ENCODE measurements at places on chromosomes 7 and 10.

DNA sequence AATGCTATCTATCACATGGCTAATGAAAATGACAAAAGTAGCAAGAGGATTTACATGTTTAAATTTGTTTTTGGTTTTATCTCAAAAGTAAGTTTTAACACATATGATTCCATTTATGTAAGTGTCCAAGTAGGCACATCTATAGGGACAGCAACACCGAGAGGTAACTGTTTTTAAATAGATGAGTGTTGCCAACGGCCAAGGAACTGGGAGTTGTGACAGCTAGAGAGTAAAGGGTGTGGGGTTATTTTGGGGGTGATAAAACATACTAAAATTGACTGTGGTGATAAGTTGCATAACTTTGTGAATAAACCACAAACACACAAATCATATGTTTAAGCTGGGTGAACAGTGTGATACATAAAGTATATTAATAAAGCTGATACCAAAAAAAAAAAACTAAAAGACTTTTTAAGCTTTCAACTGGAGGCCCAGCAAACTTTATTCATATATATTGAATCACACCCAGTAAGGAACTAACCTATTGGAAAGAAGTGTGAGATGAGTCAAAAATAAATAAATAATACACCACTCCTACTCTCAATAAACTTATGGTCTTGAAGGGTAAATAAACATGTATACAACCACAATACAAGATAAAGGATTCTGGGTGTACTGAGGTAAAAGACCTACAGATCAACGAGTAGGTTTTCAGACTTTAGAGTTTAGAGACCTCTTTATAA lies 33.0 kb downstream of the LRRC72 start:
- DNase-seq, result no peak

DNA sequence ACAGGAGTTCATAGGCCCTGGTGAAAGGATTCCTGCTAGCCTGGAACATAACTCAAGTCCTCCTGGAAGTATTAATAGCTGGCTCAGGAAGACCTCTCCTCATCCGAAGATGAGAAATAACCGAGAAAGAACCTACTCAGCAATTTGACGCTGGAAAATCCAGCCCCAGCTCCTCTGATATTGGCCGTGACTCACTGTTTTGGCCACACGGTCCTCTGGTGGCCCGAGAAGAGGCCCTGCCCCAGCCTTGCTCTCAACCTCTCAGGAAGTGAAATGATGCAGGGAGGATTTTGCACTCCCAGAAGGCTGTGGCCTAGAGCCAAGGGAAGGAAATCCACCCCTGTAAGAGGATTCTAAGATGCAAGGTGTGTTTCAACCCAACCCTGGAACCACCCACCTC lies 121.6 kb downstream of the MTPAP start:
- DNase-seq, result no peak

DNA sequence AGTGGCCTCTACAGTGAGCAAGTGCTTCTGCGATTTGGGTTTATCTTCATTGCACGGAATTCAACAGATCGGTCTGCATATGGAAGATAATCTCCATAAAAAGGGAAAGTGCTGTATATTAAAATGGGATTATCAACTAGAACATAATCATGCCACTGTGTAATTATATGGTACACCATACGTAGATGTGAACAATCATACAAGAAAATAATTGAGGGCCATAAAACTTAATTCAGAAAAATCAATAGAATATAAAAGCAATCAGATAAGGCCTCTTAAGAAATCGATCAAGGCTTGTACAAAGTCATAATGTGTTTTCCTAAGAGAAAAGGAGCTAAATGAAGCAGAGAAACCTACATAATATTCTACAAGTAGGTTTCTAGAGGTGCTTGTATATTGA lies 157.5 kb upstream of the MGMT start:
- DNase-seq, result no peak

- DNase-seq, result no peak
Measured at GRCh38 chr7:37592366-37592765, 91.2 kb upstream of the GPR141 start.

GRCh38 chr10:115026056-115026745 lies 67.0 kb upstream of the ATRNL1 start:
- DNase-seq, result no peak

GRCh38 chr10:5890452-5890915 lies 441 bp downstream of the FBH1 start:
- no peak for DNase-seq

GRCh38 chr7:147547252-147547897 lies 1043.2 kb upstream of the C7orf33 start:
- DNase-seq, result peak; percentile 6

GRCh38 chr7:157586426-157586955 lies 249.7 kb downstream of the DNAJB6 start:
- DNase-seq, result no peak

- no peak for DNase-seq
Measured at GRCh38 chr7:28180031-28180363, 598 bp downstream of the JAZF1 start.

GRCh38 chr10:77283326-77283725 lies 354.3 kb downstream of the KCNMA1 start:
- no peak for DNase-seq

GRCh38 chr10:7534480-7534852 lies 123.6 kb upstream of the SFMBT2 start:
- DNase-seq, result no peak

GRCh38 chr7:78176171-78176570 lies 377.6 kb downstream of the PHTF2 start:
- DNase-seq, result no peak

GRCh38 chr7:132520591-132521280 lies 55.5 kb downstream of the PLXNA4 start:
- DNase-seq, result no peak

DNA sequence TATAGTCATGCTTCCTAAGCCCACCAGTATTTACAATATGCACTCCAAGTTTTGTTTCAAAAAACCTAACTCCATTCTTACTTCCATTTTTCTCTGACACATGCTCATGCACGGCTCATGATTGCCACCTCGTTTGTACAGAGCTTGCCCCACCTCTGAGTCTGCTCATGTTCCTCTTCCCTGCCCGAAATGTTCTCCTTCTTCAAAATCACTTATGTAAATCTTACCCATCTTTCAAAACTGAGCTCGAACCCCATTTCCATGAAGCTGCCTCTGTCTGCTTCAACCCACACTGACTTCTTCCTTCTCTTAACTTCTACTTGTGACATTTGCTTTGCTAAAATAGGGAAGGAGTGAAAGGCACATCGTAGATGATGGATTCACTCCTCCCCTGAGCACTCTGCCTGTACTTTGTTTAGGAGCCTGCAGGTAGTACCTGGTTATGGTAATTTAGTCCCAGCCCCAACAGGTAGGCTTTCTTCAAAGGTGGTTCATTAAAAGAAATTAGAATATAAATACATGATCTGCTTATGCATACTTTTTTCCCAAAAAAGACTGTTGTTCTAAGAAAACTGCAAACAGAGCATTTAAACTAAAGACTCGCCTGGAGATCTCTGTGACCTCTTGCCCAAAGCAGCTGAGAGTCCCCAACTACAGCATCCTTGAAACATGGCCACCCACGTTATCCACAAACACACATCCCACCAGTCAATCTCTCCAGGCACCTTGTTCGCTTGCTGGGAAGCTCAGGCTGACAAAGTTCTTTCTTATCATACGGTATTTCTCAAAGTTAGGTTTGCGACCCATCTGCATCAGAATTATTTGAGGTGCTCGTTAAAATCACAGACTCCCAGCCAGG lies 172.0 kb downstream of the DGKI start:
- no peak for DNase-seq

- DNase-seq, result no peak
Measured at GRCh38 chr7:143299840-143300239, 11.7 kb downstream of the CASP2 start.

GRCh38 chr7:131540491-131541162 lies 15.8 kb downstream of the PODXL start:
- DNase-seq, result no peak

DNA sequence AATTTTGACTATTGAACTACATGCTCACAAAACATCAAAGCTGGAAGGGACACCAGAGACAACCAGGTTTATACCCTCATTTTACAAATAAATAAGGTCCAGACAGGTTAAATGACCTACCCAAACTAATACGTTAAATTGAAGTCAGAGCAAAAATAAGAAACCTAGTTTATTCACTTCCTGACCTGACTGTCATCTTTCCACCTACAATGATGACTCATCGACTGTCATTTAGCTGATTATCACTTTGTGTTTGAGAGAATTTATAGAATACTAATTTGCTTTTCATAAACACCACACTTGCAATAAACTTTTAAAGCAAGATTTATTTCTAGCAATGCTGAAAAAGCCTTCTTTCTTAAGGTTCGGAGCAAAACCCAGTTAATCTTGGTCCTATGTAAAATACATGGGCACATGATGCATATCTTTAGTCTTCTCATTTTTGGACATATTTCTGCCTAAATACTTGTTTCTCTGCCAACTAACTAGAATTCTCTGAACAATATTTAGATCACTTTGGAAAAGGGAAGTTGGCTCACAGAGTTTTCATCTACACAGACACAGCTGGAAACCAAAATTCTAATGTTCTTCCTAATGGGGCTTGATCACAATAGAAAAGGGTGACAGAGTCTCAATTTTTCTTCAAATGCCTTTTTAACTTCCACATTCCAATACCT lies 16.7 kb upstream of the LRRN3 start:
- no peak for DNase-seq

DNA sequence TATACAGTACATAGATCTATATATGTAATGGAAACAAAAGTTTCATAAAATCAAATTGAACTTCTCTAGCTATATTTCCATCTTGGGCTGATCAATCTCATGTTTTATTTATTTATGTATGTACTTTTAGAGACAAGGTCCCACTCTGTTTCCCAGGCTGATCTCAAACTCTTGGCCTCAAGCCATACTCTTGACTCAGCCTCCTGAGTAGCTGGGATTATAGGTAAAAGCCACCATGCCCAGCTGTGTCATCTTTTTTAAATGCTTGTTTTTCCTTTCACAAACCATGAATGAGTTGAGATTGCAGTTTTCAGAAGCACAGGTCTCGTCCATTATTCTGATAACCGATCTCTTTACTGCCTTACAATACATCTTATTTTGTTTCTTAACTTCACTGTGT lies 400.9 kb downstream of the KCNMA1 start:
- DNase-seq, result no peak

DNA sequence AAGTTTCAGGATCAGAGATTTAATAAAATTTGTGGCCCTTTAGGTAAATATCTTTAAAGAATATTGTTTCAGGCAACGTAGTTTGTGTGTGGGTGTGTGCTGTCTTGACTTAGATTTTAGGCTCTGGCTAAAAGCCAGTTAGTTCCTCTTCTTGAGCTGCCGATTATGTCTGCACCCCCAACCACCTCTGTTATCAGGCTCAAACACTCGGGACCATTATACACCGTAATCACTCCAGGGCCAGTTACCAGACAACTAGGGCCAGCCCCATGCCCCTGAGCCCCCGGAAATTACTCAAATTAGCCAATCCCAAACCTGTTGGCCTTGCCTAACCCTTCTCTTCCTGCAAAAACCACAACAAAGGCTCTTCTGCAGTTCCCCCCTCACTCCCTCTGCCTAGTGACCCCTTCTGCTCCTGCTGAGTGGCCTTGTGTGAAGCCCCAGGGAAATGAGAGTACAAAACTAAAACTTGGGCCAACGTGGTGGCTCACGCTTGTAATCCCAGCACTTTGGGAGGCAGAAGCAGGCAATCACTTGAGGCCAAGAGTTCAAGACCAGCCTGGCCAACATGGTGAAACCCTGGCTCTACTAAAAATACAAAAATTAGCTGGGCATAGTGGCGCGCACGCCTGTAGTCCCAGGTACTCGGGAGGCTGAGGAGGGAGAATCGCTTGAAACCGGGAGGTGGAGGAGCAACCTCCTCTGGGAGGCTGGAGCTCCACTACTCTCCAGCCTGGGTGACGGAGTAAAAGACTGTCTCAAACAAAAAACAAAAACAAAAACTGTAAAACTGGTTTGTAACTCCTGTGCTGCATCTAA lies 9.2 kb upstream of the HNRNPF start:
- no peak for DNase-seq

DNA sequence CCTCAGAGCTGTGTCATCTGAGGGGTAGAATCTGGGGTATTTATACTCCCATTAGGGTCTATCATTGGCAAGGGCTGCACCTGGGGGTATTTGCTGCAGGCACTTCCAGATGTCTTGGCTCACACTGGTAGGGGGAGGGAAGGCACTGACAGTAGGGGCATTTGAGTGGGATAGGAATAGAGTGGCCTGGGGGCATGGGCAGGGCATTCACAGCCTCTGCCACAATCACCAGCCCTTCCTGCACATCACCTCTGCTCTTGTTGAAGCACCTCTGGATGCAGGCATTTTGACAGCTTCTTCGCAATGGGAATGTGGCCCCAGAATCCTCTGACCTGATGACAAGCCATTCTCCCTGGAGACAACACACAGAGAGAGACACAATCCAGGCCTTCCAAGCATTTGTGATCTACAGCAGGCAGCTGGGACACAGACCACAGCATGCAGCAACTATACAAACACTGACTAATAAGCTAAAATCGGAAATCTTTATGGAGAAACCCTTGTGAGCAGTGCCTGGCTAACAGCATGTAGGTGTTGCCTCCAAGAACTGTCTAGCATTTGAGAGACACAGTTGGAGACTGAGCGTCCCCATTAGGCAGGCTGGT lies 178.5 kb downstream of the KCNMA1 start:
- no peak for DNase-seq

GRCh38 chr7:121244120-121244870 lies 84.5 kb upstream of the WNT16 start:
- no peak for DNase-seq

DNA sequence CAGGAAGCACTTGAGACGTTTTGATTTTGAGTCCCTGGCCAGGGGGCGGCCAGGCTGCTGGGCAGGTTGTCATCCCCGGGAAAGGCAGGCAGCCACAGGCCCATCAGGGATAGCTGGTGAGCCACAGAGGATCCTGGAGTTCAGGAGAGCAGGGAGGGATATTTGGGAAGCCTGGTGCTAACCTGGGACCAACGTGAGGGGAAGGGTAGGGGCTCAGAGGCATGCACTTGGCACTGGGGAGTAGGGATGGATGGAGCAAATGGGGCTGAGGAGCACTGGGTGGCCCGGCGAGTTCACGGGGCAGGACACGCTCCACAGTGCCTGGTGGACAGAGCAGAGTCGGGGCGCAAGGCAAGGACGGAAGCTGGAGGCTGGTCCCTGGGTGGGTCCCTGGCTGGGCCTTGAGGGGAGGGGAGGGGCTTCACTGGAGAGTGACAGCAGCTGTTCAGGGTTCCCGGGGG lies 30.2 kb downstream of the LRRC27 start:
- no peak for DNase-seq

GRCh38 chr7:115410972-115411686 lies 489.2 kb downstream of the MDFIC start:
- no peak for DNase-seq

GRCh38 chr10:3763852-3764625 lies 21.0 kb downstream of the KLF6 start:
- no peak for DNase-seq

DNA sequence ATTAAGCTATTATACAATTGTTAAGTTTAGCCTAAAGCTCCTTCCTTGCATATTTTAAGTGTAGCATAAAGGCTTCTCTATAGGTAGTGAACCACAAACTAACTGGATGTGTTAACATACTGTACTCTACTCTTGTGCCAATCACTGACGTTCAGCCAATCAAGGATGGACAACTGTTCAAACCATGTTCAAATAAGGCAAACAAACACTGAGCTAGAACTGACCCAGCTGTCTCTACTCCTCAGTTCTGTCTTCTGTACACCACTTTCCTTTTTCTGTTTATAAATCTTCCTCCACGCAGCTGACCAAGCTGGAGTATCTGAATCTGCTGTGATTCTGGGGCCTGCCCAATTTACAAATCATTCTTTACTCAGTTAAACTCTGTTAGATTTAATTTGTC lies 188.7 kb upstream of the MBL2 start:
- no peak for DNase-seq

- no peak for DNase-seq
Measured at GRCh38 chr7:46003161-46003560, 82.1 kb upstream of the IGFBP3 start.

- no peak for DNase-seq
Measured at GRCh38 chr10:102918817-102919245, 737 bp downstream of the CNNM2 start.
